ENCODE measurements at places on chromosomes 5 and 9. TPM values are rescaled to one million over a fixed set of nuclear protein-coding genes. Genes with fewer than 3 reads are reported as not detected.

CKMT2 gene
- total RNA-seq: not detected

LMAN2 gene
- total RNA-seq: 441 TPM

GABRA6 gene
- total RNA-seq: not detected

PAEP gene
- total RNA-seq: not detected

ARL14EPL gene
- under 0.01 TPM for total RNA-seq

Measured in epithelial cell of umbilical artery (primary cell).